ENCODE measurements at places on chromosomes 4 and X.
A peak's percentile ranks its signal among the peaks of the same experiment; 100 is the strongest.

GRCh38 chr4:29220761-29221160, 1499.4 kb upstream of the PCDH7 start:
- no peak for DNase-seq

- peak; percentile 39 for DNase-seq
Observed at GRCh38 chrX:13747836-13748235, 13.3 kb downstream of the OFD1 start.

DNA sequence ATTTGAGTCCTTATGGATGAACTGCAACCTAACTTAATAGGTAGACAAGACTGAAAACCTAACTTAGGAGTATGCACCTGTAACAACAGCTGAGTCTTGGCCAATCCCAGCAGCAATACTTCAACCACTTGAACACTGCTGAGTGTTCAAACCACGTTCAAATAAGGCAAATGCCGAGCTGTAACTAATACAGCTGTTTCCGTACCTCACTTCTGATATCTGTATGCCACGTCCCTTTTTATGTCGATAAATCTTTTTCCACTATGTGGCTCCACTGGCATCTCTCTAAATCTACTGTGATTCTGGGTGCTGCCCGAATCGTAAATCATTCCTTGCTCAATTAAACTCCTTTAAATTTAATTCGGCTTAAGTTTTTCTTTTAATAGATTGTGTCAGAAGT, 459.7 kb downstream of the INPP4B start:
- no peak for DNase-seq

- DNase-seq, result no peak
Observed at GRCh38 chr4:74431113-74431826, 13.7 kb upstream of the AREG start.

DNA sequence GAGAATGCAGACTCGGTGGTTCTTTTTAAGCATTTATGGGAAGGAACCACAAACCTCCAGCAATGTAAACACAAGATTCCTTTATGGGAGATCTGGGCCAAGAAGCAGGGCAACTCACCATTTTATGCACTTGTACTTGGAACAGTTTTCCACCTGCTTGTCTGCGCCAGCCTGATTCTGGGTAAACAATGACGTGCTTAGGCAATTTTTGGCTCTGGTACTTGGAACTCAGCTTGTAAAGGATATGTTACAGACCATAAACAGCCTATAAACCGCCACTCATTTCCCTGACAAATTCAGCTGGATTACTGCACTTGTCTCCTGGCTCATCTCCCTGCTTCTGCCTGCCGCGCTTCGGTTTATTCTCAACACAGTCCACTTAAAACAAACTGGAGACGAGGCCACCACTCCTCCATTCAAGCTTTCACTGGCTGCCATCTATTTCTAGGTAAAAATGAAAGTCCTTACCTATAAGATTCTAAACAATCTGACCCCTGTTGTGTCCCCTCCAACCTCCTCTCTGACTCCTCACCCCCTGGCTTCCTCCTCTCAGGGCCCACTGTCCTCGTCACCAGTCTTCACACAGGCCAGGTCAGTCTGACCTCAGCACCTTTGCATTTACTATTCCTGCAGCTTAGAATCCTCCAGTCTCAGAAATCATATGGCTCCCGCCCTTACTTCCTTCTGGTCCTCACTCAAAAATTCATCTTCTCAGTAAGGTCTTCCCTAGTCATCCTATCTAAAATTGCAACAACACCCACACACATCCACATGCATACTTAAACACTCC, 205.9 kb upstream of the GALNT7 start:
- DNase-seq, result no peak

- no peak for DNase-seq
Observed at GRCh38 chr4:48907706-48908477, 1.3 kb upstream of the OCIAD2 start.

DNA sequence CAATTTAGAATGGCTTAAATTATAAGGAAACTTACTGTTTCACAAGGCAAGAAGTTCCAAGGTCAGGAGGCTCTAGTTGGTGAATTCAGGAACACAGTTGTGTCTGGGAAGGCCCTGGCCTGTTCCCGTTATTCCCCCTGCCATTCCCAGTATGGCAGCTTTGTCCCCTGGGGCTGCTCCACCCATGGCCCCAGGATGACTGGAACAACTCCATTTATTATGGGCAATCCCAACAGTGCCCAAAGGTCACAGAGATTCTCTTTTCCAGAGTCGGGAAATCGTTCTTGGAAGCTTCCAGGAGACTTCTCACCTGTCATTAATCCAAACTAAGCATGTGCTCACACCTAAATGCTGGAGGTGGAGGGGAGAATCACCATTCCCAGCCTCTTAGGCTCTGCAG, 2.8 kb upstream of the PRKG2 start:
- no peak for DNase-seq

GRCh38 chr4:113967687-113968086, 11.8 kb downstream of the ARSJ start:
- no peak for DNase-seq

- no peak for DNase-seq
Observed at GRCh38 chr4:139295942-139296299, 5.4 kb upstream of the NAA15 start.

- DNase-seq, result no peak
Observed at GRCh38 chrX:66863721-66864120, 224.8 kb upstream of the EDA2R start.

- no peak for DNase-seq
Observed at GRCh38 chr4:10703766-10704429, 19.3 kb upstream of the CLNK start.

GRCh38 chrX:150616863-150617198, 48.4 kb downstream of the MTM1 start:
- no peak for DNase-seq

- DNase-seq, result no peak
Observed at GRCh38 chrX:48459483-48459882, 10.6 kb downstream of the SLC38A5 start.

GRCh38 chrX:143853488-143853887, 30.4 kb upstream of the UBE2NL start:
- no peak for DNase-seq

DNA sequence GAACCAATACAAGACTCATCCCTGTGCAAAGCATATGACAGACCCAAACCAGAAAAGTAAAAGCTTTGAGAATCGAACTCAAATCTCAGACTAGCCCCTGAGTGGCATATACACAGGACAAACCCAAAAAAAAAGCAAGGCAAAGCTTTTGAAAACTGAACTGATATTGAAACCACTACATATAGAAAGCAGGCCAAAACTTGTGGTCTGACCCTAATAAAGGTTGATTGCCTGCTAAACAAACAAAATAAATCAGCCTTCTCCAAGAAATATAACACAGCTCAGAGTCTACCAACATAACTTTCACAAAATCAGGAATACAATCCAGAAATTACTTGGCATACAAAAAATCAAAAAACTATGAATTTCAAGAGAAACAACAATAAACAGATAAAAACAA, 40.3 kb downstream of the LRBA start:
- no peak for DNase-seq

- DNase-seq, result no peak
Observed at GRCh38 chr4:40915318-40916217, 165.8 kb downstream of the NSUN7 start.

DNA sequence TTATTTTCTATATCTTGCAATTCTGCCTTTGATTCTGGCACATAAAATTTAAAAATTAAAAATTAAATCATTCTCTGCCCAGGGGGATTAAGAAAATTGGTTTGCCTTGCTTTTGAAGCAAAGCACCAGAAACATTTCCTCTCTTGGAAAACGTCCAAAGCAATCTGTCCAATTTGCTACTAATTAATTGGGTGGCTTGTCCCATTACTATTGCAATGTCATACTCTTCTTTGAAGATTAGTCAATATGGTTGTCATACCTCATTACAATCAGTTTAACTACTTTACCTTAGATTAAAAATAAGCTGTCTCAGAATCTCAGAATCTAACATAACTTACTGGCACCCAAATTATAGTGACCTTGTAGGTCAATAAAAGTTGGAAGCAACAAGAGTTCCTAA, 208.8 kb downstream of the TMA16 start:
- no peak for DNase-seq

DNA sequence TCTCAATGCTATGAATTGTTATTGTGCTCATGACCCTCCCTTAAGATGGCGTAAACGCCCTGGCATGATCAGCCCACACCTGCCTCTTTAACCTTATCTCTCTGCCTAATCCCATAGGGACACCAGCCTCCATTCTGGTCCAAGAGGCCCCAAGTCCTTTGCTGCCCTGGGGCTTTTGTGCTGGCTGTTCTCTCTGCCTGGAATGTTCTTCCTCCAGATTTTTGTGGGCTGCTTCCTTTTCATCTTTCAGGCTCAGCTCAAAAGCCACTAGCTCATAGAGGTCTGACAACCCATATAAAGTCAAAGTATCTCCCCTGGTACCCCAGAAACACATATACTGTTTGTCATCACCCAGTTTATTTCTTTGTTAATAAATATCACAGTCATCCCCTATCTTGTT, 42.4 kb downstream of the APLN start:
- no peak for DNase-seq

- no peak for DNase-seq
Observed at GRCh38 chr4:84849051-84849640, 117.3 kb downstream of the WDFY3 start.

GRCh38 chr4:77220828-77221613, 64.0 kb downstream of the CCNG2 start:
- no peak for DNase-seq

DNA sequence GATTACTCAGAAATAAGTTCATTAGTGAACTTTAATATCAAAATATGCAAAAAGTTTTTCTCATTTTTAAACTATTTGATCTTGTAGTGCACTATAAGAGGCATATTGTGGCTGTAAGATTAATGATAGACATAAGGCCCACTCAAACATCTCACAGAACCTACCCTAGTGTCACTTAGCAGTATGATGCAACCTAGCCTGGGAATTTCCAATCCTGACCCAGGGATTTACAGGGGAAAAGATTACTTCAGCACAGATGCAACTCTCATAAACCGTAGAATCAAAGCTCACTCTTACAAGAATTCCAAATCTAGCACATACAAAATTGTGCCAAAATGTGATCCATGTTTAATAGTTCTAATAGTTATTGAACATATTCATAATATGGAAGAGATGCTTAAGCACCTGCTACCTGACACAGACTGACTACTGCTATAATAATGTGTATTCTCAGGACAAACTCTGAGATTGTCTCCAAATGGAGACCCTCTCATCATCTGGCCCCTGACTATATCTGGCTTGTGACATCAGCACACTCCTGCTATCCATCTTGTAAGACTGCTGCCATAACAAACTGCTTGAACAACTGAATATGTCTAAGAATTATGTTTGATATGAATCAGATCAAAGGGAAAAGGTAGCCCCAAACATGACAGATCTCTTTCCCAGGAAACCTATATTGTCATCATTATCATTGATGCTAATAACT, 271.9 kb downstream of the PABPC4L start:
- no peak for DNase-seq

GRCh38 chr4:123783921-123784320, 387.3 kb downstream of the SPRY1 start:
- DNase-seq, result no peak

DNA sequence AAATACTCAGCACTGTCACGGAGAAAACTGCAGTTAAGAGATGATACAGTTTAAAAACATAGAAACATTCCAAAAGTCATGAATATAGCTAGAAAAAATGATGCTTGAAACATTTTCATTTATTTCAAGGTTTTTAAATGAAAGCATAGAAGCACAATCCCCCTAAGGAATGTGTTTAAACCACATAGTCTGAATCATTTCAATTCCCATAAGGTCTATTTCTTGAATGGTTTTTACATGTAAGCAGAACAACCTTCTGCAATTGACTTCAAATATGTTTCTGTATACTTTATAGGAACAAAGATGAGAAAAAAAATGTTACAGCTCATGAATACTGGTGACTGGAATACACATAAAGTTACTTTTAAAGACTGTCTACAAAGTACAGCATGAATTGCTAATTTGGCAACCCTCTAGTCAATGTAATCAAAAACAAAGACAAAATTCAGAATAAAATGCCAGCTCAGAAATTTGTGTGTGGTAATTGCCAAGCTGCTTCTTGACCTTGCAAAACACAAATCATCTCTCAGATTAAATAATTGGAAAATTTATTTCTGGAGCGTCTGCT, 886.4 kb upstream of the ADGRL3 start:
- no peak for DNase-seq

Measured in SW480 (cell line).